WERI-Rb-1 (cell line): ENCODE measurements at places on chromosomes 11 and 22.
A peak's percentile ranks its signal among the peaks of the same experiment; 100 is the strongest.

GRCh38 chr11:104784684-104785460 is 113.4 kb downstream of the CASP12 start:
- DNase-seq: no peak

- no peak for DNase-seq
Measured at GRCh38 chr11:103013421-103013820, 57.9 kb upstream of the MMP13 start.

DNA sequence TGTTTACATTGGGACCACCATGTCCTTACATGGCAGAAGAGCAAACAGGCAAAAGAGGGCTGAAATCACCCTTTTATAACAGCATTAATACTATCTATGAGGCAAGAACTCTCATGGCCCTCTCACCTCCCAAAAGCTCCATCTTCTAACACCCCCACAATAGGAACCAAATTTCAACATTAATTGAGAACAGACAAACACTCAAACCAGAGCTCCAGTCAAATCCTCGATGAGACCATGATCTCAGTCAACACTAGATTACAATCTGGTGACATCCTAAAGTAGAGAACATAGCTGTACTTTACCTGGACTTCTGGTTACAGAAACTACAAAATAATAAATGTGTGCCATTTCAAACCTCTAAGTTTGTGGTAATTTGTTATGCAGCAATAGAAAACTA is 25.1 kb downstream of the OR2AG2 start:
- no peak for DNase-seq

DNA sequence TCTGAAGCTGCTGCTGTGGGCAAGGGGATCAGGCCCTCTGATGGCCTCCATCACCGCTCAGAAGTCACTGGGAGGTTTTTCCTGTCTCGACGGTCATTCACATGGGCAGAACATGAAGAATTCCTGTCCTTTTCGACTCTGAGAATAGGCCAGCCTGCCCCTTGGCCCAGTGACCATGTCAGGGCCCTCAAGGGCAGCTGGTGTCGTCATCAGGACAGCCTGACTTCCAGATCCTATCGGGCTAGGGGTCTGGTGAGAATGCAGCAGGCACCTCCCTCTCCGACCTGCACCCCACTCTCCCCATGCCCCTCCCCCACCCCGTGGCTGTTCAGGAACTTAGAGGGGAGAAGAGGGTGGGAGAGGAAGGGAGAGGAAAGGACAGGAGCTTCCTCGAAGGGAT is 3.6 kb downstream of the TP53I11 start:
- no peak for DNase-seq

GRCh38 chr22:47409539-47410275 is 647.3 kb downstream of the TBC1D22A start:
- peak; percentile 90 for DNase-seq

GRCh38 chr11:111177037-111177871 is 68.3 kb upstream of the POU2AF2 start:
- DNase-seq: peak; percentile 13

- DNase-seq: peak; percentile 79
Measured at GRCh38 chr11:19557720-19558140, 154.9 kb upstream of the NAV2 start.

GRCh38 chr11:92123540-92123939 is 101.1 kb upstream of the FAT3 start:
- no peak for DNase-seq

DNA sequence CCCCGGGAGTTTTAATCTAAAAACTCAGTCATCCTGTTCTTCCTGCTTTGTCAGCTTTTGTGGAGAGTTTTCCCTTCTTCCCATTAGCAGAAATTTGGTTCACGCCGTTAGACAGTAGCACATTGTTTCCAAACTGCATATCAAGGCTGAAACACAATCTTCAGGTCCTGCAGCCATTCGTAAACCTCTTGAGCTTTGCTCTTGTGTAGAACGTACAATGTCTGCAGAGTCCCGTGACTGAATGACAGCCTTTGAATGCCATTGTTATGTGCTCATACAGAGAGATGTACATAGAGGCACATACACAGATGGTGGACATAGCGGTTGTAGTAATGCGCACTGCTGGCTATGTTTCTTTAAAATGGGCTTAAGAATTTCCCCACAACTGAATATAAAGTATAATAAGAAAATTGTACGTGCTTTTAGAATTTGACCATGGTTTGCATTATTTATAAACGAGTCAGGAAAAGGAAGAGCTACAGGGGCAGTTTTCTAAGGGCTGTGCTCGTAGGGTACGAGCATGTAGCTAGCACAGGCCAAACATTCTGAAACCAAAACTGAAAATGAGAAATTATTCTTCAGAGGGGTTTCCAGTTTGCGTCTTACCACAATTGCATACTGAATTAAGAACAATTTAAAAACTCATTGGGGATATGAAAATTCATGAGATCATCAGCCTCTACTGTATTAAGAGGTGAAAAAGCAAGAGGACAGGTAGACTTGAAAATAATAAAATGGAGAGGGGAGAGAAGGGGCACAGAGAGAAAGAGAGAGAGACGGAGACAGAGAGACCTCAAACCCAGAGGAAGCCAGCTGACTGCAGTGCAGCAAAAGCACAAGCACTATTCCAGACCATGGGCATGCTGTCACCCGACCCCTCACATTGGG is 310.1 kb downstream of the CADM1 start:
- DNase-seq: no peak

DNA sequence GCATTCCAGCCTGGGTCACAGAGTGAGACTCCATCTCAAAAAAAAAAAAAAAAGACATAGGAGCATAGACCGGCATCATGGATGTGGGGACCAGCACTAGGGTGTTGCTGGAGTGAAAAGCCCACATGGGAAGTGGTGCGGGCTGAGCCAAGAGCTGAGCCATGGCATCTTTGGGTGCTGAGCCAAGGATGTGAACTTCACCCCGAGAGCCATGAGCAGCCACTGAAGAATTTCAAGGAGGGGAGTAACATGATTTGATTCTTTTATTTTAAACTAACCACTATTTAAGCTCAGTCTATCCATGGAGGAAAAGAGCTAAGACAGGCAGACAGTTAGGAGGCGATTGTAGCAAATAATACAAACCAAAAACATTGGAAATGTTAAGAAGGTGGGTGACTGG is 57.4 kb downstream of the AHNAK start:
- DNase-seq: no peak

- DNase-seq: peak; percentile 94
Measured at GRCh38 chr11:70824605-70825245, 426.4 kb downstream of the CTTN start.
